Hippocampal formation (tissue), 2 donors: ENCODE measurements at places on chromosomes 16 and 17.

DNA sequence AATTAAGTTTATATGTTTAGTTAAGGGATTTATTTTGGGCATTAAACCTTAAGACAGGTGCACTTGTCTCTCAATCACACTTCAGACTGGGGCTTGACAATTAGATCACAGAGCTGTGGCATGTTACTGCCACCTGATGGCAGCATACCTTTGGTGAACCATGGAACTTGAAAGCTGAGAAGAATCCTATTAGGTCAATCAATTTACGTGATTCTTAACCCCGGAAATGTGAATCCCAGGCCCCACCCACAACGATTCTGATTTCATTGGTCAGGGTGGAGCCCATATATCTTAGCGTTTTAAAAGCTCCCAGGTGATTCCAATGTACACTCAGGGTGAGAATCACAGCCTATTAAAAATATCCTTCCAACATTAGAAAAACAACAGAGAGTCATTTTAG is 91.0 kb downstream of the GSG1L start:
- no peak for DNase-seq

DNA sequence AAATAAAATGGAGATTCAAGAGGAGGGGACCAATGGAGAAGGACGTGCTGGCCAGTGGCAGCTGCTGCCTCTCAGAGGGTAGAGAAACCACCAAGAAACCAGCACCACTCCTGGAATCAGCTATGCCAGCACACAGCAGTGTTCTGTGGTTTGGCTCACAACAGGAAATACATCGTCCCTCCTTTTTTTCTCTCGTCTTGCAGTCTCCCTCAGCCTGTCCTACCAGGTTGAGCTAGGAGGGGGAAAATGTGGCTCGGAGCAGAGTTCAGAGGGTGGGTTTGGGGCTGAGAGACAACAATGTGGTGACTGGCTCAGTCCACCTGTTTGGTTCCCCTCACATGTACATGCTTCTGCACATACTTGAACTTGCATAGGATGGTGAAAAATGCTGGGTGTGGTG is 19.9 kb upstream of the SLC16A5 start:
- DNase-seq: no peak

- no peak for DNase-seq
Observed at GRCh38 chr17:9700754-9701476, 55.6 kb downstream of the USP43 start.

DNA sequence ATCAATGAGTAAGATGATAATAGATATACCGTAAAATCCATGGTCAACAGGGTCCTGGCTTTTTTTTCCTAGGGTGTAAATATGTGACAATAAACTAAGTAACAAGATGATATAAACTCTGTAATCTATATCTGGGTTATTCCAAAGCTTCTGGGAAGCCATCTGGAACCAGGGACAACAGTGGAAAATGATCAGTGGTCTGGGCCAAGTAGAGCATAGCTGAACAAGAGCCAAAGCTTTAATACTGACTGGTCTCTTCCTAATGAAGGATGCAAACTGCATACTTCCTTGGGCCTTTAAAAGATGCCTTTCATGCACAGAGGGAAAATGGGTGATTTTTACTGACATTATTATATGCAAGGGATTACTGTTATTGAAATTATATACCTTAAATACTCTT is 8.9 kb downstream of the CA10 start:
- no peak for DNase-seq

- no peak for DNase-seq
Observed at GRCh38 chr17:15782866-15783265, 50.8 kb downstream of the TBC1D26 start.

DNA sequence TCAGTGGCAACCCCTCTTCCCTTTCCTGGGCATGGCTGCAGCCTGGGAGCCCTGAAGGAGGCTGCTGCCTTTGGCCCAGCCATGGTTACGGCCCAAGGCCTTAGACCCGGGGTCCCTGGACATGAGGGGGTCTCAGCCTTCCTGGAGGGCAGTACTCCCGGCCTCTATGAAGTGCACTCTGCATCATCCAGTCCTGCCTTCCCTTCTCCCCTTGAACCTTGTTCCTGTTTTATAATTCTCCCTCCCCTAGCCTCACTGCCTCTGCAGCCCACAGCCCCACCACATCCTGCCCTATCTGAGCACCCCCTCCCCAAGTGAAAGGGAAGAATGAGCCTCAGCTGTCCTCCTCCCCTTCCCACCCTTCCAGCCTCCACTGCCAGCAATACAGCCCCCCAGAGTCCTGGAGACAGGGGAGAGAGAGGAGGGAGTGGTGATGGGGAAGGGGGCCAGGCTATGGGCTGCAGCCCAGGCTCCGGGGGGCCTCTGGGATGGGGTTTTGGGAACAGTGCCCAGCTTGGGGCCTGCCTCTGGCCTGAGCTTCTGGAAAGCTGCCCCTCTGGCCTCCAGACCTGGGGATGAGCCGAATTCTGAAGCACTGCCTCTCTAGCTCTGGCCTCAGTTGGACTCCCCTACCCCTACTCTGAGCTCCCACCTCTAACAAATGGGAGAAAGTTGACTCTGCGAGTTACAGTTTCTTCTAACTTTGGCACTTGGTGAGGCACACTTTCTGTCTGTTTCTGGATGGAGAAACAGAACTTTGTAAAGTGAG is 7.6 kb downstream of the CCR7 start:
- DNase-seq: no peak

DNA sequence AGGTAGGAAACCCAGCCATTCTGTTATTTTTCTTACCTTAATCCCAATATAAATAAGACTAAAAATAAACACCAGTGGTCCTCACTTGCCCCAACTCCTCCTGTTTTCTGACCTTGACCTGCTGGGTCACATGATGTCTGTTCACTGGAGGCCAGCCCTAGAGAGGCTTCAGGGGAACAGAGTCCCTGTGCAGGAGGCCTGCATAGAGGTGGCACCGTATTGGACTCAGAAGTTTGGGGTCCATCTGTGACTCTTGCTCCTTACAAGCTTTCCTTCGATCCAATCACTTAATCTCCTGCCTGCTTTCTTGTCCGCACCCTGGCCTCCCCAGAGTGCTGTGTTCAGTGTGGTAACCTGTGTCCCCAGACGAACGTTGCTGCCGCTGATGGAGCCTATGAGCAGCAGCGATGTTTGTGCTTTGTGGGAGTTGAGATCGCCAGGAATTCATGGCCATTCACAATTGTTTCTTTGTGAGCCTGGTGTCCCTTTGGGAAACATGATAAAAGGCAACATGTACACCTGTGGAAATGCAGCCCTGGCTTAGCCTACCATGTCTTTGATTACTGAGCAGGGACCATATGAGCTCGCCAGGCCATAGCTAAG is 4.7 kb downstream of the IGSF6 start:
- no peak for DNase-seq

DNA sequence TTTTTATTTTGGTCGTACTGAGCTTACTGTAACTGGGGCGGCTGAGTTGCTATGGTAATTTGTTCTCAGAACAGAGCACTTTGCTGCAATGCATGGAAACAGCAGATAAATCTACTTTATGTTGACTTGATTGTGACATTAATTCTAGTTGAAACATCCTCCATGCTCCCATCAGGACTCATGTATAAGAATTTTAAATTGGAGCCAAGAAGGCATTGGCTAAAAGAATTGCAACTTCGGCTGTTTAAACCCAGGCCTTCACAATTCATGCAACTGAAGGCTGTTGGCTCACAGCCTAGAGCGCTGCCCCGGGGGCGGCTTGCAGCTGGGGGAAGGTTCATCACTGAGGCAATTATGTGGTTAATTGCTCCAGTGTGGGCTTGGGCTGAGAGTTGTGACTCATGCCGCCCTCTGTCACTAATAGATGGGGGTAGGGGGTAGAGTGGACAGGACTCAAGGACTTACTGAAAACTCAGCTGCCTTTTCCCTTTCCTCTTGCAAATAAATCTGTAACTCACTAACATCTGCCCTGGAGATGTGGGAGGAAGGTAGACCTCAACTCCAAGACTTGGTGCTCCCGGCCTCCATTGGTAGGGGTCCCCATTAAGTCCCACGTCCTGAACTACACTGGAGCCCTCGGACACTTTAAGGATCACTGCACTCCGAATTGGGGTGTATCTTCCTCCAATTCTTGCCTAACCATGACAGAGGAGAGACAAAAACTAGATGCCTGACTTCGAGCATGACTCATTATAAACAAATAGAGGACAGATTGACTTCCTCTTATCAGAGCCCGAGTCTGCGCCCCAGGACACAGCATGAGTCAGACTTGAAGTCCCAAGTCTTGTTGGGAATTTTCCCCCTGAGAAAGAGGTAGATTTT is 37.5 kb downstream of the ERCC4 start:
- DNase-seq: peak; percentile 47

DNA sequence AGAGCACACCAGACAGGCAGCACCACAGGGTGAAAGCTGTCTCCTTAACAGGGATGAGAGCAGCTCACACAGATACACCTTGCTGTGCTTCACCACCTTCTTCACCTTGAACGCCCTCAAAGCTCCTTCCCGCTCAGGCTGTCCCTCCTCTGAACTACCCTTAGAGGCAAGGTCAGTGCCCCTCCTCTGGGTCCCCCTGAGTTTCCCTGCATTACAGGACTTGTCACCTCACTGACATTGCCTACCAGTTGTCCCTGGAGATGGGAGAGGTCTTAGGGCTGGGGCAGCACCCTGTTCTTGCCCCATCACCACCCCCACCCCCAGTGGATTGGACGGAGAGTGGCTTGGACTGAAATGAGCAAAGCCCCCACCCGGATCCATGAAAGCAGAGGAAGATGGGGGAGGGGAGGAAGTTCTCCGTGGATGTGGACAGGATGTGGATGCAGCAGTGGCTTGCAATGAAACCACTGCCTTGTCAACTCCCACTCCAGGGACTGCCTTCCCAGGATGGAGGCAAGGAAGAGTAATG is 73.2 kb upstream of the CDH5 start:
- no peak for DNase-seq

GRCh38 chr17:81940538-81941483 is 3.7 kb upstream of the PYCR1 start:
- no peak for DNase-seq

- no peak for DNase-seq
Observed at GRCh38 chr16:73711406-73712080, 585.1 kb upstream of the PSMD7 start.

DNA sequence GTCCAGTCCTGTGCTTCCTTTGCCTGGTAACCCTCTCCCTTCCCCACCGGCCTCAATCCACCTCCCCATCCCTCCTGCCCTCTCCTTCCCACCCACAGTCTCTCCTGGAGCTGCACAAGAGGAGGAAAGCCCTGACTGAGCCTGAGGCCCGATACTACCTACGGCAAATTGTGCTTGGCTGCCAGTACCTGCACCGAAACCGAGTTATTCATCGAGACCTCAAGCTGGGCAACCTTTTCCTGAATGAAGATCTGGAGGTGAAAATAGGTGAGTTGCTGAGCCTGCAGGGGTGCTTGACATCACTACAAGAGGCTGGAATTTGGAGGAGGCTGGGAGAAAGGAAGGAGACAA is 1.3 kb downstream of the PLK1 start:
- no peak for DNase-seq

DNA sequence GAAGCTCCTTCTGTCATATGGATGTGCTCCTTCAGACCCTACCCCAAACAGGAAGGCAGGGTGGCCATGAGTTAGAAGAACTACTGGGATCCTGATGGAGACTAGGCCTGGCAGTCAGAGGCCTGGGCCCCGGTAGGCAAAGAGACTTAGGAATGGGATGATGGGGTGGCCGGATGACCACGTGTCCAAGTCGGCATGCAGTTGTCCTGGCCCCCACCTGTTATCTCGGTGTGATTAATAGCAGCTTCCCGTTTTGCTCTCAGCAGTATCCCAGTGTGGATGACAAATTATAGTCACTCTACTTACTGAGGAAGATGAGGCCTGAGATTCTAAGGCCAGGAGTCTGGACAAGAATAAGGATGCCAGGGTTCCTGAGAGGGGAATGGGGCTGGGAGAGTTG is 1.5 kb downstream of the TNFSF12 start:
- no peak for DNase-seq

- no peak for DNase-seq
Observed at GRCh38 chr16:19524356-19524615, 544 bp downstream of the CCP110 start.

DNA sequence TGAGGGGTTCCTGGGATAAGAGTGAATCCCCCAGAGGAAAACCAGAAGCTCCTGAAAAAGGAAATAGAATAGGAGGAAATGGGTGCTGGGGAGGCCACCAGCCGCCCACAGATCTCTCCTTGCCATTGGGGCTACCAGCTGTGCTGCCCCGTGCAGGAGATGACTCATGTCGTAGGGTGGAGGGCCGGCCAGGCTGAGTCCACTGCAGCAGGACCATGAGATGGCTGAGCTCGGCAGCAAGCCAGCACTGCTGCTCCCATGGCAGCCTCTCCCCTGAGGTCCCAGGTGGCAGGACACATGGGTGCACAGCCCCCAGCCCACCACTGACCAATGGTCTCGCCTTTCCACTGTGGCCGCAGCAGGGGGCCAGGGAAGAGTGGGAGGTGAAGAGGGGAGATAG is 95.5 kb downstream of the GNAO1 start:
- DNase-seq: no peak

- no peak for DNase-seq
Observed at GRCh38 chr17:60720763-60721531, 43.3 kb downstream of the BCAS3 start.

DNA sequence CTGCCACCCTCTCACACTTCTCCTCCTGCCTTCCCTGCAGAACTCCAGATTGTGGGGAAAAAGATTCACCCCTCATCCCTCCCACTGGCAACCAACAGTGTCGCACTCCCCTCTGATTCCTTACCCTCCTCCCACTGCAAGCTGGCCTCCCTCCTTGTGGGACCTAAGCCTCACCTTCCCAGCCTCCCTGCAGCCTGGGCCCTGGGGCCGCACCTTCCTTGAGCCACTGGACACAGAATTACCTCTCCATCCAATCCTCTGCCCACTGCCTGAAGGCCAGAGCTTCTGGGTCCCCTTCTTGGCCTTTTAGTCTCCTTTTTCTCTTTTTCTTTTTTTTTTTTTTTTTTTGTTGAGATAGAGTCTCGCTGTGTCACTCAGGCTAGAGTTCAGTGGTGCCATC is 33.9 kb downstream of the NGFR start:
- no peak for DNase-seq

- DNase-seq: no peak
Observed at GRCh38 chr16:6964679-6965078, 368.0 kb upstream of the RBFOX1 start.

DNA sequence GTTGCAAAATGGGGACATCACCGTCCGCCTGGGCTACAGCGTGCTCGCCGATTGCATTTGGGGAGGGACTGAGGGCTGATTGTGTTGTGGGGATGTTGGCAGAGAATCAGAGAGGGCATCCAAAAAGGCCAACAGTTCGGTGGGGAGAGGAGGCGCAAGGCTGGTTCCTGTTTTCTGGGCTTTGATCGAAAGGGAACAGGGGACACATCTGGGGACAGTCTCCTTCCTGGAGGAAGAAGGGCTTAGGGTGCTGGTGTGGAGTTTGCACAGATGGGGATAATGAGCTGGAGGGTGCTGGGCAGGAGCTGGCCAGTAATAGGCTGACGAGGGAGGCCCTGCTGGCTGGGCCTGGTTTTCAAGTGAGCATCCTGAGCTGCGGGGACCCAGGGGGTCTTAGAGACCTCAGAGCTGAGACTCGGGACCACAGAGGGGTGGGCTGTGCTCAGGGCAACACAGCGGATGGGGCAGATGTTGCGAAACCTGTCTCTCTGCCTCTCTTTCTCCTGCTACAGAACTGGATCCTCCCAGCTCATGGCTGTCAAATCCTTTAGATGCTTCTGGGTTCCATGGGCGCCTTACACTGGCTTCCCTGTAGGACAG is 288.7 kb downstream of the SEC14L1 start:
- DNase-seq: no peak
